ENCODE measurements at places on chromosomes 3 and 15.

DNA sequence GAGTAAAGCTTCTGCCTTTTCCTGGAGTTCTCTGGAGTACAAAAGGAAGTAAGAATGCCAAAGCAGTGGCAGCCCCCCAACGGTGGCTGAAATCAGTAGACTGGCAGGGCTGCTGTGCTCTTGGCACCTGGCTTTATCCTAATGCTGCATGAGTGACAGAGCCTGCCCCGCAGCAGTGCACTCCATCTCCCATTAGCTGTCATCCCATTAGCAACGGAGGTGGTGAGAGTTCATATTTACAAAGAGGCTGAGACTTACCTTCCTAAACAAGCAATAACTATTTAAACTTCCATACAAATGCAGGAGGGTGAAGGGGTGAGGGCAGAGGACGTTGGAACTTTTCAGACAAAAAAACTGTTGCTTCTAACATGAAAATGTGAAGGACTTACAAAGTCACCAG, 51.9 kb downstream of the SERPINI1 start:
- DNase-seq: peak; percentile 27

DNA sequence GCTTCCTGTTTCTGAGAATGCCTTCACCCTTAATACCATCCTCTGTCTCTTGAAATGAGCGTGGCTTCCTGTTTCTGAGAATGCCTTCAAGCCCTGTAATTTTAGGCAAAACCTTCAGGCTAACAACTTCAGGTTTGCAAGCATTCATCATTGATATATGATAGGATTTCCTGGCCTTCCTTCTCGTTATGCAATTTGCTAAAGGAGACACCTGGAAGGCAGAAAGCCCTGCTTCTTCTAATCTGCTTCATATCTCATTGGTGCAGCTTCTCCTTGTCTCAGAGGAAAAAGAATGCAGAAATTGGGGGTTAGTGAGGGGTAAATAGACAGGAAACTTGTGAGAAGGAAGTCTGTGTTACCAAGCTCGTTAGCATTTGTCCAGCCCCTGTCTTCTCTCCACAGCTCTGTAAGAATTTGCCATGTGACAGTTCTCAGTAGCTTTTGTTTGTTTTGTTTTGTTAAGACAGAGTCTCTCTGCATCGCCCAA, 7.3 kb downstream of the ARL6IP5 start:
- no peak for DNase-seq

GRCh38 chr3:151107177-151107576, 21.7 kb downstream of the MED12L start:
- DNase-seq: no peak

DNA sequence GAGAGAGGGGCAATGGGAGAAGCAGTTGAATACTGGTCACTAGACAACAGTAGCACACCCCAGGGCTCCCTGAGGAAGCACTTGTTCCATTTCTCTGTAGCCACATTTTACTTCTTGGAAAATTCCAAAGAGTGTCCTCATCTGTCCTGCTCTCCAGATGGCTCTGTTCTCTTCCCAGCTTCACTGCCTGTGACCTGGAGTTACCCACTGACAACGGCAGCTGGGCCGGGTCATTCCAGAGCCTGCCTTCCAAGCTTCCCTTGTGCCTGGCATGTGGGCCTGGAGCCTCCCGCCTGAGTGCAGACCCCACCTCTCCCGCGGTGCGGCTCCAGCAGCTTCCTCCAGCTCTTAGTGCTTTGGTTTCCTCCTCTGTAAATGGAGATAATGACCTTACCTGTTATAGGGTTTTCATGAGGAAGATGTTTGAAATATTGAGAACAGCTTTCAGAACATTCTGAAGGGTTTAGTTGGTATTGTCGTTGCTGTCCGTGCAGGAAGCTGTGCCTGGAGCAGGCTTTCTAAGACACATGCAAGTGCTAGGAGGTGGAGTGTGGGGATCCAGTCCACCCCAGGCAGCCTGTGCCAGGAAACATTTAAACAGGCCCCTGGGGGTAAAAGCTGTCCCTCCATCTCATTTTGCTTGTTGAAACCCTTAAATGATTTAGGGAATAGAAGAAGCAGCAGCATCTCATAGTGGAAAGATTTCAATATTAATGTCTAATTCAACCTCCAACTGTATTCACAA, 24.8 kb downstream of the EFCC1 start:
- no peak for DNase-seq

DNA sequence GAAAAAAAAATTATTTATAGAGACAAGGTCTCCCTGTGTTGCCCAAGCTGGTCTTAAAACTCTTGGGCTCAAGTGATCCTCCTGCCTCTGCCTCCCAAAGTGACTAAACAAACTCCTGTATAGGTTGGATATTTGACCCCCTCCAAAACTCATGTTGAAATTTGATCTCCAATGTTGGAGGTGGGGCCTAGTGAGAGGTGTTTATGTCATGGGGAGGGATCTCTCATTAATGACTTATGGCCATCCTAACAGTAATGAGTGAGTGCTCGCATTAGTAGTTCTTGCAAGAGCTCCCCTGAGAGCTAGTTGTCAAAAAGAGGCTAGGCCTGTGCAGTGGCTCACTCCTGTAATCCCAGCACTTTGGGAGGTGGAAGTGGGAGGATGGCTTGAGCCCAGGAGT, 141.2 kb downstream of the STT3B start:
- DNase-seq: no peak

- DNase-seq: no peak
These were observed 6.9 kb upstream of the CHD2 start for GRCh38 chr15:92893200-92893599.

- DNase-seq: no peak
These were observed 360.9 kb downstream of the ZNF385D start for GRCh38 chr3:21390136-21390535.

- no peak for DNase-seq
These were observed 846 bp upstream of the POLG start for GRCh38 chr15:89335298-89336041.

GRCh38 chr15:36529296-36530011, 50.0 kb upstream of the CDIN1 start:
- DNase-seq: no peak

DNA sequence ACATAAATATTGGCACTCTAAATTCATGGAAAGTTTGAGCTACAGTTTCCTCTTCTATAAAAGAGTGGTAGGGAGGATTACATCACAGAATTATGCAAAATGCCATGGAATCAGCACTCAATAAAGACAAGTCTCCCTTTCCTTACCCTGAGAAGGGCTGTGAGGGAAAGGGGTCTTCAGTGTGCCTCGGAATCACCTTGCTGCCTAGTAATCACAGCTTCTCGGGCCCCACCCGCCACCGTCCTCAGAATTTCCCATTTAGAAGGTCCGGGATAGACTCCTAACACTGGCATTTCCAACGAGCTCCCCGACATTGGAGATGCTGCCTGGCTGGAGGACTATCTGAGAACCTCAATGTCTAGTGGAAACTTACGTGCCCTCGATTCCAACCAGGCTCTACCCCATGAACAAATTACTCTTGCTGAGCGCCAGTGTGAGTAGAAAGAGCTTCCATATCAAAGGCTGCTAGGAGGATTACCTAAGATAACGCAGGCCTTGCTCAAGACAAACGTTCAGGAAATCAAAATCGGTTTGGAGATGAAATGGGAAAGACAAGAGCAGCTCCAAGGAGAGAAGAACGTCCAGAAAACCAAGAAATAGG, 92.1 kb upstream of the CHD2 start:
- DNase-seq: no peak

- DNase-seq: no peak
These were observed 276.6 kb downstream of the ZNF621 start for GRCh38 chr3:40801284-40801741.

- no peak for DNase-seq
These were observed 255.3 kb downstream of the RSL24D1 start for GRCh38 chr15:54941417-54941816.

- DNase-seq: no peak
These were observed 139.1 kb downstream of the ADAMTSL3 start for GRCh38 chr15:83793069-83793468.

- DNase-seq: no peak
These were observed 237.6 kb downstream of the ATP8B4 start for GRCh38 chr15:49881433-49881832.

GRCh38 chr3:136631424-136631823, 120.8 kb downstream of the STAG1 start:
- DNase-seq: no peak

DNA sequence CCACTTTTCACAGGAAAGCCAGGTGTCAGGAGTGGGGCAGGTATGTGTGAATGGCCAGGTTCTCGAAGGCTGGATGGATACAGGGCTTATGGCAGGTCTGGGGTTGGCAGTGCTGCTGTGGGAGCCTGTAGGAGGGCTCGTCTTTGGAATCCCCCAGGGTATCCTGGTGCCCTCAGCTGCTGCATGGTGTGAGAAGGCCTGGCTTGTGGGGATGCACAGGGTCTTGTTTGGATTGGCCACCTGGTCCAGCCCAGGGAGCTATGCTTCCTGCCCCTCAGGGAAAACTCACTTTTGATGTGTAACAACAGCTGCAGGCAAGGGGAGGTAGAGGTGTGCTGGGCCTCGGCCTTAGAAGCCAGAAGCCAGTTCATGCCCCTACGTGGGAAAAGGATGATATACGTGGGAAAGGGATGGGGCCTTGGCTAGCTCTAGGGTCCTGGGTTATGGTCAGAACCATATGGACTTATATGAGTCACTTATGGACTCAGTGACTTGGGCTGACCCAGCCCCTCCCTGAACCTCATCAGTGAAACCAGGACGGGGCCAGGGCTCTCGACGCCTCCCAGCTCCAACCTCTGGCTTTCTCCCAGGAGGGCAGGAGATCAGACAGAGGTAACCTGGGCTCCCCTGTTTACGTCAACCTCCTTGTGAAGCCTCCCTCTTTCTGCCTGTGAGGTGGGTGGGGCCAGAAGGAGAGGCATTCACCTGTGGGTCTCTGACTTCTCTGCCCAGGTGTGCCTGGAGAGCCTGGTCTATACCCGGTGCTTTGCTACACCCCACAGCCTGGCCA, 37.8 kb upstream of the CSPG4 start:
- no peak for DNase-seq

DNA sequence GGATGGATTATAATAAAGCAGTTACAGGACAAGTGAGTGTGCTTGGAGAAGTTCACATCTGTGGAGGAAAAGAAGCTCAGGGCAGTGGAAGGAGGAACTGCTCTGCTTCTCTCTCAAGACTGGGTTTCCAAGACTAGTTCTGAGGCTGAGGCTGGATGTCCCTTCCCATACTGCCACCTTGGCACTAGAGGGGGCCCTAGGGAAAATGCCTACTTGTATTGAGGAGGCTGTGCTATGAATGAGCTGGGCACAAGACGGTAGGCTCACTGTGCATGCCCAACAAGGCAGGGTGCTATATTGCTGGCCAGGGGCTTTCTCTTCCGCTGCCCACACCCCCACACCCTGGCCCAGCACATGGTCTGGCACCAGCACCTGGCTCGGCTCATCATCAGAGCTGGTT, 65.2 kb downstream of the SLCO2A1 start:
- no peak for DNase-seq

- no peak for DNase-seq
These were observed 14.4 kb upstream of the CLDN1 start for GRCh38 chr3:190336516-190337189.

- peak; percentile 50 for DNase-seq
These were observed 146.6 kb downstream of the TBL1XR1 start for GRCh38 chr3:177050501-177051237.

DNA sequence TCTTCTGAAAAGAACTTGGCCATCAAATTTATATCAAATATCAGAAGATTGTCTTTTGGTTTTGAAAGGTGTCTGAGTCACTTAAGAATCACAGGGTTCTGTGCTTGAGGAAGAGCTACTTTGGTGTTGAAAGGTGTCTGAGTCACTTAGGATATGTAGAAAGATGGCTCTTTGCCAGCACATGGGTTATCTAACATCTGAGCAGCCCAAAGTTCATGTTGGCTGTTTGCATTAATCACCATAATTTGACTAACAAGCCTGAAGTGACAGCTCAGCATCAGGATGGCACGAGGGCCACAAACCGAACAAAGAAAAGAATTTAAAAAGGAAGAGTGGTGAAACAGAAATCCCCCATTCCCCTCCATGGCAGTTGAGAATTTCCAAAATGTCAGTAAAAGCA, 190.5 kb upstream of the CMC1 start:
- DNase-seq: no peak

Measured in NCI-H774 (cell line).